K562 (cell line): ENCODE measurements at places on chromosomes 1 and 21. TPM values are rescaled to one million over a fixed set of nuclear protein-coding genes. Genes with fewer than 3 reads are reported as not detected.
A peak's percentile ranks its signal among the peaks of the same experiment; 100 is the strongest.

GRCh38 chr1:237981223-237981622 is 90.5 kb upstream of the ZP4 start:
- no peak for DNase-seq
- no peaks in the 10 kb centered on the region for H3K4me1 ChIP-seq
- no peak overlapping the region for H3K27ac ChIP-seq
- H3K27me3 ChIP-seq, result no peaks in the 10 kb centered on the region

- H3K4me3 ChIP-seq, result no peak overlapping the region
- DNase-seq, result no peak
- no peaks in the 10 kb centered on the region; the same call in 1 of the 2 replicates for H3K27me3 ChIP-seq
- no peak overlapping the region for H3K27ac ChIP-seq
- peaks cover 5% of the 10 kb centered on the region; the same call in 1 of the 2 replicates for H3K4me1 ChIP-seq
- H3K36me3 ChIP-seq, result no peaks in the 10 kb centered on the region
Measured at GRCh38 chr21:45125357-45125756, 51.0 kb downstream of the ADARB1 start.

DNA sequence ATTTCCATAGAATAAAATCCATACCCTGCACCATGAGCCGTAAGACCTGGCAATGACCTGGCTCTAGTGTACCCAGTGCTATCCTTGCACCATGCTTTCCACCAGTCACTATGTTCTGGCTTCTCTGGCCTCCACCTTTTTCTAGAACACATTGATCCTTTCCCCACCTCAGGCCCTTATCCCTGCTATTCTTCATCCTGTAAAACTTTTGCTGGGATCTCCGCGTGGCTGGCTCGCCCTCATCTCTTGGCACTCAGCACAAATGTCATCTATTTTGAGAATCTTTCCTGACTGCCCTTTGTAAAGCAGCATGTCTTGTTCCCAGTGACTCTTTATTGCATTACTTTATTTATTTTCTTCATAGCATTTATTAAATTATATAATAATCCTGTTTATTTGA is 169.8 kb upstream of the B3GALT2 start:
- H3K27ac ChIP-seq, result no peak overlapping the region
- DNase-seq, result no peak
- H3K4me1 ChIP-seq, result no peaks in the 10 kb centered on the region
- no peak overlapping the region for H3K4me3 ChIP-seq
- H3K27me3 ChIP-seq, result no peaks in the 10 kb centered on the region

DNA sequence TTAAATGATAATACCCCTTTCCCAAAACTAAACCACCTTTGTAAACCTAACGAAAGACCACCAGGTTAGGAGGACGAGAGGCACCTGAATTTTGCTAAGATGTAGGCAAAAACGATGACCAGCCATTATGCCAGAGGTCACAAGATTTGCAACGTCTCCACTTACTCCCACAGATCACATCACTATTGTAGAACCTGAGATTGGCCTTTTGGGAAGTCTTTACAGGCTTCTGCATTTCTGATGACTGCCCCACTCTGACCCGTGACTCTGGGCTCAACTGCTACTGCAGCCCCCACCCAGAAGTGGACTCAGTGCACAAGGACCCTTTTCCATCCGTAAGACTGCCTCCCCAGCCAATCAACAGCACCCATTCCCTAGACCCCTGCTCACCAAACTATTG is 36.4 kb upstream of the COL6A2 start:
- no peaks in the 10 kb centered on the region for H3K36me3 ChIP-seq
- peaks cover 26% of the 10 kb centered on the region for H3K27me3 ChIP-seq
- peaks cover 26% of the 10 kb centered on the region for H3K4me1 ChIP-seq
- H3K27ac ChIP-seq, result no peak overlapping the region
- H3K4me3 ChIP-seq, result no peak overlapping the region
- no peak for DNase-seq

- H3K4me3 ChIP-seq, result no peak overlapping the region
- H3K4me1 ChIP-seq, result no peaks in the 10 kb centered on the region
- no peak for DNase-seq
- no peak overlapping the region for H3K27ac ChIP-seq
Measured at GRCh38 chr21:33789697-33790096, 125.9 kb downstream of the ATP5PO start.

DNA sequence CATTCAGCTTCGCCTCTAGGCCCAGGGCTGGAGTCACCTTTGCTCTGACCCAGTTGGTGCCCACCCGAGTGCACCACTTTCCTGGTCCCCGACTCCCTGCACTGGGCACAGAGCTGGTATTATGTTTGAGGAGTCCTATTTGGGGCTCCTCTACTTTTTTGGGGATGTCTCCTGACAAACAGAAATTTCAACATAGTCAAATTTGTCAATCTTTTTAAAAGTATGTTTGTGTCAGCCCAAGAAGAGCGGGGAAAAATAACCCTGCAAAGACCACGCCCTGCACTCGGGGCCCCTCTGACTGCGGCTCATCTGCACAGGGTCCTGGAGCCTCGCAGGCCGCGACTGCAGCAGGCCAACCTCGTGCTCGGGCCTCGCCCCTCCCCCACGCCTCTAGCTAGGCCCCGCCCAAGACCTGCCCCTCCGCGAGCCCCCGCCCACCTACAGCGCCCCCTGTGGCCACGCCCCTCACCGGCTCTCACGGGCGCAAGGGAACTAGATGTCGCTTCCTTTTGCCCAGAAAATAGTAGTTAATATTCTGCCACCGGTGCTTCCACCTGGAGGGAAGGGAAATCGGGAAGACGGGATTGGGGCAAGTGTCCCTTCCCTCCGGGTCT is 11.4 kb downstream of the FAM229A start:
- H3K27me3 ChIP-seq, result no peaks in the 10 kb centered on the region
- H3K27ac ChIP-seq, result peak overlapping the region; percentile 96
- H3K4me1 ChIP-seq, result peaks cover 52% of the 10 kb centered on the region

DNA sequence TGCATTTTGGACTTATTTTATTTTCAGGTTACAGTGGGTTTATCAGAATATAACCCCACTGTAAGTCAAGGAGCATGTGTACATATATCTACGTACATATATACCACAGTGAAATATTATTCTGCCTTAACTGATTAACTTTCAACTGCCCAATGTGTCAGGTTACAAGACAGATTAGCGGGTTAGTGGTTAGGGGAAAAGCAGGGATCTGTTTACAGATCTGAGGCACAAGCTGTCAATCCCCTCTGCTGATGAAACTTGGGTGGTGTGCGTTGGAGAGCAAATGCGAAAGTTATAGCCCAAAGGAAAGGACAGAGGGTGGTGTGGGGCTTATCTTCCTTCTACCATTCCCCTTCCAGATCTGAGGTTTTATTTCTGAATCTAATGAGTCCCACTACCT is 238.2 kb upstream of the KCNK2 start:
- no peaks in the 10 kb centered on the region for H3K36me3 ChIP-seq
- H3K27ac ChIP-seq, result no peak overlapping the region
- DNase-seq, result no peak
- H3K4me1 ChIP-seq, result no peaks in the 10 kb centered on the region
- H3K4me3 ChIP-seq, result no peak overlapping the region

GRCh38 chr1:117671781-117672501 is 66.1 kb downstream of the TENT5C start:
- no peaks in the 10 kb centered on the region for H3K36me3 ChIP-seq
- DNase-seq, result peak; percentile 67
- H3K4me1 ChIP-seq, result peaks cover 21% of the 10 kb centered on the region
- H3K27me3 ChIP-seq, result no peaks in the 10 kb centered on the region
- no peak overlapping the region for H3K27ac ChIP-seq

DNA sequence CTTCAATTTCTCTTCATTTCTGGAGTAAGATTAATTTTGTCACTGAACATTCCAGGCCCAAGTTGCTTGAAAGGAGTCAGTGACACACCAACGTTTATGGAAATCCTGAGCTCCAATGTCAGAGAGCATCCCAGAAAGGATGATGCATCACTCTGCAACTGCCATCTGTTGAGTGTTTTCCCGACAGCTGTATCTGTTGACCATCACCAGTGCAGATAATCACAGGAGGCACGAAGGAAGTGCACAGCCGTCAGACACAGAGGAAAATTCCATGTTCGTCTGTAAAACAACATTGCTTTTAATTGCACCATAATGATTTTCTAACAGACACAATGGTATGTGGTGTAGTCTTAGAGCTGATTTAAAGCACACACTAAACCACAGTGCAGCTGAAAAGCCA is 376.7 kb upstream of the ADGRL2 start:
- no peaks in the 10 kb centered on the region for H3K4me1 ChIP-seq
- no peaks in the 10 kb centered on the region for H3K27me3 ChIP-seq
- H3K27ac ChIP-seq, result no peak overlapping the region
- DNase-seq, result no peak
- H3K4me3 ChIP-seq, result no peak overlapping the region
- H3K36me3 ChIP-seq, result no peaks in the 10 kb centered on the region

DNA sequence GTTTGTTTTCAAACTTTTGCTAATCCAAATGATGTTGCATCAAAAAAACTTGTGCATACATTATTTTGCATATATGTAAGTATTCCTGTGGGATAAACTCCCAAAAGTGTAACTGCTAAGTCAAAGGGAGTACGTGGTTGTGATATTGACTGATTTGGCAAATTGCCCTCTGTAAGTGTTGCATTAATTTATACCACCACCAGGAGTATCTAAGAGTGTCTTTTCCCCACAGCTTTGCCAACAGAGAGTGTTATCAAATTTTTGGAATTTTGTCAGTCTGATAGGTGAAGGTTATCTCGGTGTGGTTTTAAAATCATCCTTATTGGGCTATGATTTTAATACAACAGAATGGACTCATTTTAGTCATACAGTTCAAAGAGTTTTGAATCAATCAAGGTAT is 30.1 kb upstream of the PARP1 start:
- H3K4me3 ChIP-seq, result no peak overlapping the region
- H3K27ac ChIP-seq, result no peak overlapping the region
- H3K27me3 ChIP-seq, result peaks cover 37% of the 10 kb centered on the region
- H3K4me1 ChIP-seq, result no peaks in the 10 kb centered on the region
- H3K36me3 ChIP-seq, result no peaks in the 10 kb centered on the region
- DNase-seq, result peak; percentile 28

DNA sequence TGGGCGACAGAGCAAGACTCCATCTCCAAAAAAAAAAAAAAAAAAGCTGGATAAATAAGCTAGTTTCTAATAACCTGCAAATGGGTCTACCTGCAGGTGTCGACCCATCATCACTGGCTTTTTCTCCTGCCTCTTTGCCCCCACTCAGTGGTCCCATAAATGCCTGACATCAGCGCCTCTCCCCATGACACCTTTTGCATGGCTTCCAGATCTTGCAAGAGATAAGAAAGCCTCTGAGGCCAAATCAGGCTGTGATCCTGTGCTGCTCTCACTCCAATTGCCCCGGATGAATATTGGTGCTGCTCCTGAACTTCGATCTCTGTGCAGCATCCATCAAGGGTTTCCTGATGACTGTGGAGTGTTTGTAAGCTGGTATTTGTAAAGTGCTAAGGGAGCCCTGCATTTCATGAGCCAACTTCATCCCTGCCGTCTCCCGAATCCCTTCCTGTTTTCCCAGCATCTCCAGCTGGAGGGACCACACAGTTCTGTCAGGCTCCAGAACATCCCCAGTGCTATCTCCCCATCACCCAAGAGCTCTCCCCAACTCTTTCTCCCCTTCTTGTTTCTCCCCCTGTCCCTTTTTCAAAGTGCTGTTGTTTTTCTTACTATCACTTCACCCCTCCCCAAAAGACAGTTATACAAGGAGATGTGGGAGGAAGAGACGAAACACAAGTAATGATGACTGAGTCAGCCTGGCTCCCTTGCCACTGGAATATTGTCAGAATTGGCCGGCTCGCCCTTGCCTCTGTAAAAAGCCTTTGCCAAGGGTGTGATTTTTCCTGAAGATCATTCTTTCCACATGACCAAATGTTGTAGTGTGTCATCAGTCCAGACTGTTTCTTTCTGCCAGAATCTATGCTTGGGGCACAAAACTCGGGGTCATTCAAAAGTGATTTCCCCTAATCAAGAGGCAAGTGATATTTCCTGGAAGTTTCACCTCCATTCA is 2.8 kb upstream of the EFHD2 start:
- no peaks in the 10 kb centered on the region for H3K36me3 ChIP-seq
- DNase-seq, result no peak
- H3K27me3 ChIP-seq, result peaks cover 14% of the 10 kb centered on the region
- H3K4me3 ChIP-seq, result no peak overlapping the region
- peaks cover 30% of the 10 kb centered on the region for H3K4me1 ChIP-seq

DNA sequence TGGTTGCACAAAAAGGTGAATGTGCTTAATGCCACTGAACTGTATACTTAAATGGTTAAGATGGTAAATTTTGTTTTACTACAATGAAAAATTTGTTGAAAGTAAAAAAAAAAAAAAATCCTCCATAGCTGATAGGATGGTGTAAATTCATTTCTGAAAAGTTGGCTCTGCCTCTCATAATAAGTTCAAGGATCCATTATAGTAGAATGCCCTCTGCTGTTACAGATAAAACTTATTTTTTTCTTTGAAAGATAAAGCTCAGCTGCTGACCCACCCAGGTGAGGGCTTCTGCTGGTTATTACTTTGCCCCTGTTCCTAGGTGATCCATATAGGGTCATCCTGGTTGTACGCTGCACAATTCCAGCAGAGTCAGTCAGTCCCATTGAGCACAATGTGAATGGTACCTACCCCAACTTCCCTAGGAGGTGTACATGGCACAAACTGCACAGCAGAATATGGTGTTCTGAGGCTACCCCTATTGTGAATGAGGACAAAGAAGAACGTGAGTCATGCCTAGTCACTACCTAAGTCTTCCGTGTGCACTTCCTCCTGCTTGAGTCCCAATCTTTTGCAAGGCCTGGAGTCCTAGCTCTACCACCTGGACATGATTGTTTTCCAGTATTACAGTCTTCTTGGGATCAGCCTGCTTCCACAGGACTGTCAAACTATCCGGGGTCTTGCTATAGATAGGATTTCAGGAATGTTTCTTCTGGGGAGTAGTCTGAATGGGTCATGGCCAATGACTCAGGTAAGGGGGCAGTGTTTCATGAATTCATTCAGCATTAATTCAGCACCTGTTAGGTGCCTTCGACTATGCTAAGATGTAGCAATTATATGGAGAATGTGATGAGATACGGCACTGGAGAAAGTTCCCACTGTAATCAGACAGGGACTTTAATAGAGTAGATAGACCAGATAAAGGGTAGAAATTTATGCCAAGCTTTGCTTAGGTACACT is 20.8 kb upstream of the CD5L start:
- H3K4me1 ChIP-seq, result no peaks in the 10 kb centered on the region
- DNase-seq, result no peak
- no peak overlapping the region for H3K27ac ChIP-seq
- no peak overlapping the region for H3K4me3 ChIP-seq
- H3K36me3 ChIP-seq, result no peaks in the 10 kb centered on the region

Gene ANKRD34A
- 0.89 and 1.6 TPM in 2 replicates for total RNA-seq

Gene MSH4
- 0.13 and 0.16 TPM in 2 replicates for total RNA-seq

Gene S100A16
- 3.2 and 4.3 TPM in 2 replicates for total RNA-seq

Gene ANGPTL7
- not detected in 2 replicates for total RNA-seq
